Fibroblast of skin of scalp (primary cell): ENCODE measurements at places on chromosomes 1 and 21.

- DNase-seq, result no peak
Measured at GRCh38 chr1:147843486-147843885, 59.1 kb upstream of the GJA8 start.

GRCh38 chr1:27719286-27720251, 6.2 kb upstream of the FAM76A start:
- peak; percentile 3 for DNase-seq

DNA sequence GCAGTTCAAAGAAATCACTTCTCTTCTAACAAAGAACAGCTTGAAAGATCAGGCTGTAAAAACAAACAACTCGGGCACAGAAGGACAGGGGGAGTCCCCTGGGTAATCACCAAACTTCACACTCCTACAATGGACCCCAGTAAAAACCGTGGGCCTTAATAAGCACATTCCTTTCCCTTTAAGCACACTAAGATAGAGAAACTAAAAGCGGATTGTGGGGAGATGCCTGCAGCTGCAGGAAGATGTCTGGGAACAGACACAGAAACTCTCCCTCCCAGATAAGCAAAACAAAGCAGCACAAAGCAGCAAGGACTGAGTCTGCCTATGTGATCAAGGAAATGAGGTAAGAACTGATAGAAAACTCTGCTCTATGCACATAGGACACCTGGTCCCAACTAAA, 37.6 kb upstream of the CTBS start:
- DNase-seq, result peak; percentile 54

- DNase-seq, result no peak
Measured at GRCh38 chr1:241751524-241751923, 96.5 kb upstream of the EXO1 start.

GRCh38 chr1:21126324-21126723, 50.4 kb downstream of the EIF4G3 start:
- no peak for DNase-seq

GRCh38 chr1:37682334-37682987, 9.9 kb upstream of the CDCA8 start:
- peak; percentile 67 for DNase-seq

GRCh38 chr1:43205671-43206070, 33.5 kb downstream of the CFAP57 start:
- DNase-seq, result peak; percentile 66

GRCh38 chr1:62024690-62025089, 170.0 kb upstream of the L1TD1 start:
- DNase-seq, result no peak

DNA sequence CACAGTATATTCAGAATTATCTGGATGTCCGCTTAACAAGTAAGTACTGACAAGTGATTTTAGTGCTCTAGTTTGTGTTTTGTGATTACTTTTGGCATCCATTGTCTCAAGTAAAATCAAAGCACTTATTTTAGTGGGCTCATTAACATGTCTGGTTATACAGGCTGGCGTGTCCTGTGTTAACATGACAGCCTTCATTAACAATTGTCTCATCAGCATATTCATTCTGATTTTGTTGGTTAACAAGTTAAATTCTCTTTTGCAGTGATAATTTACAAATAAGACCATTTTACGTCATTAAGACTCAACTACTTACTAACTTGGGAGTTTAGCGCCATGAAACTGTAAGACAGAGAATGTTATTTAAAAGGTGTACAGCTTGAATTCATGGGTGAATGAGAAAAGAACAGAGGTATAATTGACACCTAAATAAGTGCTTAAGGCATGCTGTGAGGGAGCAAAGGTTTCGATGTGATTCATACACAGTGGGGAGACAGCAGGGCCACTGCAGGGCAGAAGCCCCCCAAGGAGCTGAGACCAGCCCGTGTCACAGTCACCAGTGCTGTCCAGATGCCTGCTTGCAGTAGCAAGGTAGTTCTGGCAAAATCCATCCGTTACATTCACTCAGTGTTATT, 22.4 kb downstream of the TAF5L start:
- no peak for DNase-seq

DNA sequence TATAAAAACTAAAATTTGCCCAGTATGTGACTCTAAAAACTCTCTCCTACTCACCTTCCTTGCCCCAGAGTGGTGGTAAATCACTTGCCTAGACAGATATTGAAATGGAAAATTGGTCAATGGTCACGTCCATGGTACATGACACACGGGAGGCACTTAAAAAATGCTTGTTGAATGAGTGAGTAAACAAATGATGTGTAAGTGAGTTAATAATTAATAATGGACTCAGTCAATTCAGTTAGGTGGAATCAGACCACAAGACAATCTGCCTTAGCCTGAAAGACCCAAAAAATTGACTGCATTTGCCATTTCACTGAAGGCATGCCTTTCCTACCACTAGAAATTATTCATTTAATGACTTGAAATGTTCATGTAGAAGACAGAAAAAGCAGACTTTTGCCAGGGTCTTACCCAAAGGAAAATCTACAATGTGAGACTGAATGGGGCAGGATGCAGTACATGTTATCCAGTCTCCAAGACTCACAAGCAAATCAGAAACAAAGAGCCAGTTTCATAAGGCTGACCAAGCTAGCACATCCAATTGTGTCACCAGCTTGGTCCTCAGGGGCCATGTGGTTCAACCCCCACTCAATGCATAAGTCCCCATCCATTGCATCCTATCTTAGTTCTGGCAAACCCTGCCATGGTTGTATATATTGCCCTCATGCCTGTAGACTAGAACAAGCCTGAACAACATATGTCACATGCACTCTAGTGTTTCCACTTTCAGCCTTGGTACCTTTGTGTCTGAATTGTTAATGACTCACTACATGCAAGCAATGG, 73.6 kb downstream of the TBX15 start:
- no peak for DNase-seq

DNA sequence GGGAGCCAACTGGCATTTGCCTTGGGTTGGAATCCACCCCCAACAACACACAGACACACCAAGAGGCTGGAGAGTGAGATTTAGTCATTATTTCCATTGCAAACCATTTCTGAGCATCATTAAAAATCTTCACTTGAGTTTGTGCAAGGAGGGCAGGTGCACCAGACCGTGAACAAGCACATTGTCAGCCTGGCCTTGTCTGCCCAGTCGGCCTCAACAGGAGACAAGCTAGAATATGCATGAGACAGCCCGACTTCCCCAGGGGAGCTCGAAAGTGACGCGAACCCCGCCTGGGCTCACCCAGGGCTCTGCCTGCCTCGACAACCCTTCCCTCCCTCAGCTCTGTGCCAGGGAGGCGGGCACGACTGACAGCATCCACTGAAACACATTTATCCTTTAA, 15.4 kb upstream of the GUCA2B start:
- no peak for DNase-seq

GRCh38 chr1:154220970-154221277, 169 bp downstream of the UBAP2L start:
- no peak for DNase-seq

DNA sequence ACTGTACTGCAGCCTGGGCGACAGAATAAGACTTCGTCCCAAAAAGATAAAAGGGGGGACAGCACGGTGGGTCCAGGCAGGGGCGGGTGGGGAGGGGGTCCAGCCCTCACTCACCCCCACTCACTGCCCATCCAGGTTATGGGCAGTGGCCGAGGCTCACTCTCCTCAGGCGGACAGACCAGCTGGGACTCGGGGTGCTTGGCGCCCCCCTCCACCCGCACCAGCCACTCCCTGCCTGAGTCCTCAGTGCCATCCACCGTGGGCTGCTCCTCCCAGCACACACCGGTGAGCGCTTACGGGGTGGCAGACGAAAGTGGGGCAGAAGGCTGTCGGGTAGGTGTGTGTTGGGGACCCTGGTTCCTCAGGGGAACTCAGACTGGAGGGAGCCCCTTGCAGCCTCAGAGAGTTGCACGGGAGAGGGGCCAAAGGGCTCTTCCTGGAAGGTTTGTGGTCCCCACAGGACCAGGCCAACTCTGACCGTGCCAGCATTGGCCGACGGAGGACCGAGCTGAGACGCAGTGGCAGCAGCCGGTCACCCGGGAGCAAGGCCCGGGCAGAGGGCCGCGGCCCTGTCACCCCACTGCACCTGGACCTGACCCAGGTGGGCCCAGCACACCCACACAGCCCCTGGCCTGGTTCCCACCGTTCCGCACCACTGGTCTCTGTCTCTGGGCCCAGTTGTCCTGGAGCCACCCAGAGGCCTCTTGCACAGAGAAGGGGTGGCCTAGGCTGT, 6.6 kb downstream of the PLEKHN1 start:
- no peak for DNase-seq

DNA sequence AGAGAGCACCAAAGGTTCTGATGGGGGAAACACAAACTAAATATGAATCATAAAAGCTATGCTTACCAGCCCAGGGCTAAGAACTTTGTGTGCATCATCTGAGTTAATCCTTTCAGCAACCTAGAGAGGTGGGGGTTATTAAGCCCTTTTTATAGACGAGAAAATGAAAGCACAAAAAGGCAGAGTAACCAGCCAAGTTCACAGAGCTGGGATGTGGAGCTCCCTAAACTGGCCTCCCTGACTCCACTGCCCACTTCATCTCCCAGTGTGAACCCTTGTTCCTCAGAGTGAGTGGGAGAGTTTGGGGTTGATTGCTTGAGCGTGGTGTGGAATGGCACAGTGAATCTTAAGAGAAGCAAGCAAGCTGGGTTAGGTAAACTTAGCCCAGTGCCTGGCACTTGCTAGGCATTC, 10.8 kb upstream of the BCAR3 start:
- DNase-seq, result no peak

DNA sequence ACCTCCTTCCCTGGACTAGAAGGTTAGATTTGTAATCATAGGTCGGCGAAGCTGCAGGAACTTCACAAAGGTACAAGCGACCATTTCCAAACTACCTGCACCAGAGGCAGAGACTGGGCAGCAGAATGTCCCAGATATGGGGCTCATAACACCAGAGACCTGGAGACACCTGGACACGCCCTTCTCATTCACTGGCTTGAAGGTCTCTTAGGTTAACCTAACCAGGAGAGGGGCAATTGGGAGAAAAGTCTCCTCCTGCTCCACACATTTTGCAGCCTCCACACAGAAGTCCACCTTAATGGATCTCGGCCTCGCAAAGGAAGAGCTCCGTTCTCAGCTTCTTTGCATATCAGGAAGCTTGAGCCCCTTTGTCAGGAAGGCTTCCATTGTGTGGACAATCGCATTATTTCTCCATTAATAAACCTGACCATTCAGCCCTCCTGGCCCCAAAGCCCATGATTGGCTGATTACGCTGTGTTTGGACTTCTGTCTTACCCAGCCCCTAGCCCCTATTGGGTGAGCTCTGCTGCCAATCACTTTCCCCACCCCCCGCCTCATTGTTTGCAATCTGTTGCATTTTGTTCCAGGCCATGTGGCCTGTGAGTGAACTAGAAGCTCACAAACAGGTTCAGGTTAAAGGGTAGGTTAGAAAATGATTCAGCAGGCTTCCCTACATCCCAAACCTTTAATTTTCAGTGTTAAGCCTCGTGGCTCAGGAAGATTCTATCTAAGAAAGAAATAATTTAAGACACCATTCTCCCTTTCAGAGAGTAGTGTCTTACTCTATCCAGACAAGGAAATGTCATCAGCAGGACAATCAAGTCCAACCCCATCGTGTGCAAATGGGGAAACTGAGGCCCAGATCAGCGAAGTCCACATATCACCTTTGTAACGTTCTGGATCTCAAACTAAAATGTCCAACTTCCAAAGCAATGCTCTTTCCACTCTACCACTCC, 2.8 kb downstream of the MYCL start:
- peak; percentile 61 for DNase-seq

- no peak for DNase-seq
Measured at GRCh38 chr1:56415258-56415657, 164.1 kb downstream of the PLPP3 start.

DNA sequence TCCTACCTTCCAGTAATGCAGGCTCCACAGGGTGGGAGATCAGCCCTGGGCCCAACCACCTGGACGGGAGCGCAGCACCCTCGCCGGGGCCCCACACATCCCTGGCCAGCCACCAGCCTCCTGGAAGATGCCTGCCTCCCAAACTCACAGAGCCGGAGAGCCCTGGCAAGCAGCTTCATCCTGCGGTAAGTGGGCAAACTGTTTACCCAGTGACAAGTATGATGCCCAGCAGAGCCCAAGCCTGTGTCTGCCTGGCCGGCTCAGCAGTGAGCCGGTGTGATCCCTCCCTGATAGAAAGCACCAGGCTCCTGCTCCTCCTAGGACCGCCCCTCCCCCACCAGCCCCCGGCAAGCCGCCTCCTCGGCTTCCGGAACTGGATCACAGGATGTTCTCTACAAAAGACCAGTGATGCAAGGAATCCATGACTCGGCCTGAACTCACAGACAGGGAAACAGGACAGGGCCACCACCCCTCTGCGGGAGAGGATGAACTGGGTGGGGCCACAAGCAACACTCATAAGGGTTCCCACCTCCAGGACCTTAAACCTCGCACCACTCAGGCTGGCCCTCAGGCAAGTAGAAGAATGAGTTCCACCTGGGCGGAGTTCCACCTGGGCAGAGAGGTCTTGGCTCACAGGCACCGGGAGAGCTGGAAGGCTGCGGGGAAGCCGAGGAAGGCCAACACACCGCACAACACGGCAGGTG, 7.9 kb downstream of the ACOT7 start:
- DNase-seq, result peak; percentile 72

DNA sequence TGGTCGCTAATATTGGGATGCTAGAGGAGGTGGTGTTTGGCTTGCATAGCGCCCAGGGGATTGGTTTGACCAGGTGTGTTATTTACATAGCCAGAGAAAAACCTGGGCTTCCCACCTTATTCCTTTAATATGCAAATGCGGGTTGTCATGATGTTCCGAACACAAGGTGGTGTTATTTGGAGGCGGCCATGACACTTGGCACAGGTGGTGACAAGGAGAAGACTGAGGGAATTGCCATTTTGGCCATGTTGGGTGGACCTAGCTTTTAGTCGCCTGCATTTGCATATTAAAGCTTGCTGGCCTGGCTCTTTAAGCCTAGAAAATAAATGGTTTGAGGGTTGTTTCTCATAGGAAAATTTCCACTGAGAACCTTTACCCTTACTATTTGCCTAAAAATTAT, 490.5 kb downstream of the SIPA1L2 start:
- DNase-seq, result no peak

GRCh38 chr1:23634840-23635651, 56.6 kb upstream of the RPL11 start:
- peak; percentile 90 for DNase-seq

DNA sequence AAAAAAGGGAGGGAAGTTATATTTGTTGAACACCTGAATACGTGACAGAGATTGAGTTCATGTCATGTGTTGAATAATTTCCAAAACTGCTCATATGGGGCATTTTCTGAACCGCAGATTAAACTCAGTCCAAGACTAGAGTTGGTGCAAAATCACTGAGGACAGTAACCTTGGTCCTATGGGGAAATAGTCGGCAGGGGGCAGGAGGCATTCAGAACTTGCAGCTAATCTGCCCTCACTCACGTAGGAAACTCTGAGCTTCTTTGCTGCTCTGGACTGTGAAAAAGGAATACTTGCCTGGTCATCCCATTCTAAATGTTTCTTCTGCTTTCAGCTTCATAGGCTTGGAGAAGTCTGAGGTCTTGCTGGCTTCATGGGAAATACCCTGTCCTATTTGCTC, 228.3 kb upstream of the ZP4 start:
- DNase-seq, result no peak

DNA sequence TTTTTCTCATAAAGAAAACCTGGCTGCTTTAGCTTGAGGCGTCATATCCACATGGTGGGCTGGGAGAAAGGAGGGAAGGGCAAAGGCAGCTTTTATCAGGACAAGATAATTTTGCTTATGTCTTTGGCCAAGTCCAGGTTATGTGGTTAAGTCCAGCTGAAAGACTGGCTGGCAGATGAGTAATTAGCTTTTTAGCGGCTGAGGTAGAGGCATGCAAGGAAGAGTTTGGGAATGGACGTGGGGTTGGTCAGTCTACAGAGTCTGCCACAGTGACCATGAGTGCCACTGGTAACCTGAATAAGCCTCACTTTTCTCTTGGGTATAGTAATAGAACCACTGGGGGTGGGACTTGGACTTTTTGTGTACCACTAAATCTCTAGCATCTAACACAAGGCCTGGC, 39.8 kb downstream of the NEK7 start:
- no peak for DNase-seq
